ENCODE measurements at places on chromosomes 1 and 21.

GRCh38 chr1:21863981-21864380 lies 51.9 kb downstream of the LDLRAD2 start:
- DNase-seq = no peak

DNA sequence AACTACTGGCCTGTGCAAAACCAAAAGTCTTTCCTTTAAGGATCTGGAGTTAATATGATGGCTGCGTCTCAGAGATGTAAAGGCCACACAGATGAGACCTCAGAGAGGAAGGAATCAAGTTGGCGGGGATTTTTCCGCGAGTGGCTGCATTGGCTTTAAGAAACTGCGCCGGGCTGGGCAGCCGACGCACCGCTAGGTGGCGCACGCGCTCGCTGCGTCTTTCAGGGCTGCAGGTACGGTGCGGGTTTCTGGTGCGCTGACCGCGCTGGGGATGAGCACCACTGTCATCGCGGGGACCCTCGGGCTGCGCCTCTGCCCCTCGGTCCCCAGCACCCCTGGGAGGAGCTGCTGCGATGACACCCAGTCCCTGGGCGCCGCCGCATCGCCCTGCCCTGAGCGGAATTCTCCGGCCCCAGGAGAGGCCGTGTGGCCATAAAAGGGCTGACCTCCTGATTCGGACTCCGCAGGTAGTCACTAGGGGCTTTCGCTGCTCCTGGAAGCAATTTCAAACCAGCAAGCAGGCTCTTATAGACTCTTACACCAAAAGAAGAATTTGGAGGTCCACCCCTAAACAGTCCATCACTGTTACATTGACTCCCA lies 241.0 kb downstream of the KCNJ6 start:
- DNase-seq = no peak

GRCh38 chr1:6329396-6329795 lies 64.2 kb downstream of the ACOT7 start:
- DNase-seq = no peak

DNA sequence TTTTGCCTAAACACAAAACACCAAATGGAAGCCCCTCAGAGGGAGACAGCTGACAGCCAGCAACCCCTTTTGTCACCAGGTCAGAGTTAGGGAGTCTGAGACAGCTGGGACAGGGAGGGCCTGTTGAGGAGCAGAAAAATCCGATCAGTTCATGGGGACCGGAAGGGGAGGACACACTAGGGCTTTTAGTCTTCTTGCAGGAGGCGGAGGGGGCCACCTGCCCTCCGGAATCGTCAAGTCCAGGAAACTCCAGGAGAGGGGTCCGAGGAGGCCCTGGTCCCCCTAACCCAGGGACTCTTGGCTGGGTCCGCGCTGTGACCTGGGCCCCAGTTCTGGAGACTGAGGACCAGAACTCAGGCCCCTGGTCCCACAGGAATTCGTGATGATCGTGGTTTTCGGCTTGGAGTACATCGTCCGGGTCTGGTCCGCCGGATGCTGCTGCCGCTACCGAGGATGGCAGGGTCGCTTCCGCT lies 34.2 kb downstream of the KCNQ4 start:
- DNase-seq = no peak

DNA sequence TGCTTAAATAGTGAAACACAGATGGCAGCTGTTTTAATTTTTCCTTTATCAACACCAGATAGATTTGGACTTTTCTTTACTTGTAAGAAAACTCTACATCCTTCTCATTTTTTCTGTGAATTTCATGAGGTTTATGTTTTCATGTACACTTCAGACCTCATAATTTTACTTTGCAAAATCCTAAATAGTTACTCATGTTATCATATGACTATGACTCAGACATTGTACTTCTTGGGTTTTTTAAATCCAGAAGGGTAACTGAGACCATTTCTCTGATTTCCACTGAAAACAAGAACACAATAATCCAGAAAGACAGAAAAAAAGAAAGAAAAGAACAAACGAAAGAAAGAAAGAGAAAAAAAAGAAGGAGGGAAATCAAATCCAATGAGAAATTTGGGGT lies 1021.6 kb downstream of the NCAM2 start:
- no peak for DNase-seq

- DNase-seq = no peak
Observed at GRCh38 chr1:112744009-112744578, 29.0 kb upstream of the PPM1J start.

DNA sequence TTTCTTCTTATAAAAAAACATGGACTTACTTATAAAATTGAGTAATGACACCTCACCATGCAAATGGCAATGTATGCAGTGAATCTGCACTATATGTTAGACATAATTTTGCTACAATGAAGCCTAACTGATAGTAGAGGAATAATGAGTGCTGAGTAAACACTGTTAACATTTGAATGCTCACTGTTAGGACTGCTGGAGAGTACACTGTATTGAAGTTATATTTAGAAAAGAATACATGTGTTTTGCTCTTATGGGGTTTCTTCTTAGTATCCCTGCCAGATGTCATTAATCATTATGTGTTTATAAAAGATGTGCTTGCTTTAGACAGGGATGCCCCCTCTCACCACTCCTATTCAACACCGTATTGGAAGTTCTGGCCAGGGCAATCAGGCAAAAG lies 111.1 kb upstream of the ZP4 start:
- DNase-seq = no peak

DNA sequence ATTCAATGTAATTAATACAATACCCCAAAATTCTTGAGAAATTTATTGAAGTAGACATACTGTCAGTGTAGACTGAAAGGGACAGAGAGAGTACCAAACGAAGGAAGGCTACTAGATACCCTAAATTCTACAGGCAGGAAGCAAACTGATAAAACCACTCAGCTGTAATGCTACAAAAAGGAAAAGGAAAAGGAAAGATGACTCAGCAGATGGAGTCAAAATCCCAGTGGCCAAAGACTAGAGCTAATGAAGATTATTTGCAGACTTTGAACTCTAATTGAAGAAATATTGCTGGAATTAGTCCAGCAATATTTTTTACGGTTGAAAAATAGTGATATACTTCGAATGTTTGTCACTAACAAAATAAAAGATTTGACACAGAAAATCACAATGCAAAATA lies 671.9 kb downstream of the BRINP3 start:
- DNase-seq = no peak

- no peak for DNase-seq
Observed at GRCh38 chr21:45873418-45873817, 108.2 kb upstream of the COL6A1 start.

DNA sequence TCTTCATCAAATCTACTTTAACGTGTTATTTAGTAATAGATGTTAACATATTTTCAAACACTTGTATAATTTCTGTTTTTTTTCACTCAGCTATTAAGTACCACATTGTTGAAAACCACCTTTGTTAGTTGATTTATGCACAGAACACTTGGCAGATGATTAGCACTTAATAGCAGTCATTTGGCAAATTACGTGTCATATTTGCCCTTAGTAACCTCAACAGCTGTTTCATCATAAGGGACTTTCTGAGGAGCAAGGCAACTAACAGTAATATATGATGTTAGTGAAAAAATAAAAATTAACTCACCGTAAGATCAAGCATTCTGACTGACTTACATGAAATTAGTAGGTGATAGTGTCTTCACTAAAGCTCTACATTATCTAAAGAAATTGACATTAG lies 186.4 kb downstream of the HMCN1 start:
- no peak for DNase-seq

GRCh38 chr1:43753422-43753821 lies 46.1 kb downstream of the ST3GAL3 start:
- DNase-seq = no peak

DNA sequence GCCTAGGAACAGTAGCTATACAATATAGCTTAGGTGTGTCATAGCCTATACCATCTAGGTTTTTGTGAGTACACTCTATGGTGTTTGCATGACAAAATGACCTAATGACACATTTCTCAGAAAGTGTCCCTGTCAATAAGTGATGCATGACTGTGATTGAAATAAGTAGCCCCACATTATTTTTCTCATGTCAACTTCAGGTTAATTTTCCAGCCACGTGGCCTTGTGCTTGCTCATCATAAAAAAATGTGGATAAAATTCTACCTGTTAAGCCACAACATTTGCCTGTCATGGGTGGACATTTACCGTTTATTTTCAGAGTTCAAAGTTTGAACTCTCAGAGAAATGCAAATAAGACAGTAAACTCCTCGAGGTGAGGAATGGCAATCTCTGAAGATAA lies 5.5 kb downstream of the DISC1 start:
- DNase-seq = no peak

DNA sequence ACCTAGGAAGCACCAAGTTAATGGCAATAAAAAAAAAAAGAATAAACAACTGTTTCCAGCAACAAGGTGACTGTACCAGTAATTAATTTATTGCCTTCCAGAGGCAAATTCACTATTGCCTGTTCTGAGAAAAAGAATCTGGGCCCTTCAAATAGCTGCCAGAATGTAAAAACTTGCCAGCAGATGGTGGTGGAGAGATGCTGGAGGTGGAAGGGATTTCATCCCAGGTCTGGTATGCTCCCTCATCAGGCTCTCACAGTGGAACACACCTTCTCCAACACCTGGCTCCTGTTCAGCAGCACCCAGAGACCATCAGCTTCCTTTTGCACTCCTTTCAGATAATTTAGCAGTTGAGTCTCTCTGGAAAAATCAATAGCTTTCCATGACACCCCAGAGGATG lies 792.9 kb upstream of the ADAMTS5 start:
- no peak for DNase-seq

DNA sequence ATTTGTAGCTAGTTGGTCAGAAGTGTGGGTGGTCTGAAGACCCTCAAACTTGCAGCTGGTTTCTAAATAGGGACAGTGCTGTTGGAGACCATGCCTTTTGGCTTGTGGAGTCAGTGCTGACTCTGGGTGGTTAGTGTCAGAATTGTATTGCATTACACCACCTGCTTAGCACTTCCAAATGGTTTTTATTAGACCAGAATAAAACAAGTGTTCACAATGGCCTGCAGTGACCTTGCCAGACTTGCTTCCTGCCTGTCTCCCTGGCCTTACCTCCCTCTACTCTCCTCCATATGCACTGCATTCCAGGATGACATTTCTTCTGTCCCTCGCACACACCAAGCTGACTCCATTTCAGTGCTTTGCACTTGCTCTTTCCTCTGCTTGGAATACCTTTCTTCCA lies 72.7 kb upstream of the CNIH3 start:
- no peak for DNase-seq

- no peak for DNase-seq
Observed at GRCh38 chr1:32427264-32427963, 33.2 kb upstream of the BSDC1 start.

DNA sequence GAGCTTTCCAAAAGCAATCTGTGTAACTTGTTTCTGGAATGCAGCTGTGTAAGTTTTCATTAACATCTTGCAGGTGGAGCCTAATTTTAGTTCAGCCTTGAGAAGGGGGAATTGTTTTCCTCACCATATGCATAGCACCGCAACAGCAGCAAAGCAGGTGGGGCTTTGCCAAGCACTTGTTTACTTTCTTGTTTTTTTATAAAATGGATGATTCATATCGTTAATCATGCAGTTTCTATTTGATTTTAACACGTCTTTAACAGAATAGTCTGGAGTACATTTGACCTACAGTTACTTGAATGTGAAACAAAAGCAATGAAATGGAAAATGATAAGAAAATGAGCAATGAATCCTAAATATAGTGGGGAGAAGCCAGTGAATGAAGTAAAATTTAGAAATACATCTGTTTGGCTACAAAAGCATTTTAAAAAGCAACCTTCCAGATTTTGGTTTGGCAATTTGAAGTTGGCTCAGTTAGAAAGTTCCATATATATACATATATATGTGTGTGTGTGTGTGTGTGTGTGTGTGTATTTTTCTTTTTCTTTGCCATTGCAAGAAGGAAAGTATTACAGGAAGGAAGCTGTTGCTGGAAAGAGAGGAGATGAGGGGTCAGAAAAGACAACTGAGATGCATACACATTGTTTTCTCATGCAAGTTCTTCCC lies 119.0 kb upstream of the ADGRL2 start:
- DNase-seq = no peak

DNA sequence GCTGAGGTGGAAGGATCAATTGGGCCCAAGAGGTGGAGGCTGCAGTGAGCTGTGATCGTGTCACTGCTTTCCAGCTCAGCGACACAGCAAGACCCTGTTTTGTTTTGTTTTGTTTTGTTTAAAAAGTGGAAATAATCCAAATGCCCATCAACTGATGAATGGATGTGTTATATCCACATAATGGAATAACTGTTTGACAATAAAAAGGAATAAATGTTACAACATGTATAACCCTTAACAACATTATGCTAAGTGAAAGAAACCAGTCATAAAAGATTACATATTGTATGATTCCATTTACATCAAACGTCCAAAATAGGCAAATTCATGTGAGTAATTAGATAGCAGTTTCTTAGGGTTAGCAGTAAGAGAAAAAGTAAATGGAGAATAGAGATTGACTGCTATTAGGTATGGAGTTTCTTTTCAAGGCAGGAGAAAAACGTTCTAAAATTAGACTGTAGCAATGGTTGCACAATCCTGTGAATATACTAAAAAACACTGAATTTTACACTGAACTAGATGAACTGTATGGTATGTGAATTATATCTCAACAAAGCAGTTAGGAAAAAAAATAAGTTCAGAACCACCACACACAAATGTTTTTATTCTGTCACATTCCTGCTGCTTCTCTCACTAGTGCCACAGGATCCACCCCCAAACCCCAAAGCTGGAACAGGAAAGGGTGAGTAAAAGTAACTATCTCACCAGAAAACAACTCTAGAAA lies 15.7 kb downstream of the FOXJ3 start:
- DNase-seq = no peak

GRCh38 chr1:205528887-205529825 lies 24.7 kb downstream of the CDK18 start:
- no peak for DNase-seq

DNA sequence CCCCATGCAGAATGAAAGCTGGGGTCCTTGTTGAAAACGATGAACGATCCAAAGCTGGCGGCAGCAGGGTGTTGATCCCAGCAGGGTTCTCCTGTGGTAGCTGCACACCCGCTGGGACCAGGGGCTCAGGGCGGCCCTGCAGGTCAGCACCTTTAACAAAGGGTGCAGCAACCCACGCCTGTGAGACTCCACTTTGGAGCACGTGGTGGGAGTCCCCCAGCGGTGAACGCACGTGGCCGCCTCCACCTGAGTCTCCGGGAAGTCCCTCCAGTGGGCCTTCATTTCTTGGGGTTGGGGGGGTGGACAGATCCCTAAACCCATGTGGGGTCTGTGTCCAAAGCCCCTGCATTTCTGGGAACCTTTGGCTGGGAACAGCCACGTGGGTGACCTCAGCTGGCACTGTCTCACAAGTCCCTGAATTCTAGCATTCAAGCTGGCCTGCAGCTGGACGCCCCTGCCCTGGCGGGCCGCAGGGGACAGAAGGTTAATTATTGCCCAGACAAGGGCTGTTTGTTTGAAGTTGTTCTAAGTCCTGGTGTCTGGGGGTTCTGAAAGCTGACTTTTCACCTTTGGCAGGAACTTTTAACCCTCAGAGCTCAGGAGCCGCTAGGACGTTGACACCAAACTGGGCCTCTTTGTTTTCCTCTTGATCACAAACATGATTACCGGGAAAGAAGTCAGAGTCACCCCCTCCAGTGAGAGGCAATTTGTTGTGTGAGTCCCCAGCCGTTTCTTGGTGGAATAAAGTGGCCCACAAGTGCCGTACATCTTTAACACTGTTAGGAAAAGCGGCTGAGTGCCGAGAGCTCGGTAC lies 64.5 kb downstream of the COL18A1 start:
- DNase-seq = no peak

GRCh38 chr1:12643079-12643478 lies 806 bp upstream of the AADACL4 start:
- DNase-seq = no peak
